HTR-8/SVneo (cell line): ENCODE measurements at places on chromosomes 1 and 21.

GRCh38 chr1:84995484-84996334 lies 1.2 kb downstream of the MCOLN2 start:
- no peak for DNase-seq

GRCh38 chr1:58813361-58813760 lies 29.5 kb upstream of the JUN start:
- no peak for DNase-seq

DNA sequence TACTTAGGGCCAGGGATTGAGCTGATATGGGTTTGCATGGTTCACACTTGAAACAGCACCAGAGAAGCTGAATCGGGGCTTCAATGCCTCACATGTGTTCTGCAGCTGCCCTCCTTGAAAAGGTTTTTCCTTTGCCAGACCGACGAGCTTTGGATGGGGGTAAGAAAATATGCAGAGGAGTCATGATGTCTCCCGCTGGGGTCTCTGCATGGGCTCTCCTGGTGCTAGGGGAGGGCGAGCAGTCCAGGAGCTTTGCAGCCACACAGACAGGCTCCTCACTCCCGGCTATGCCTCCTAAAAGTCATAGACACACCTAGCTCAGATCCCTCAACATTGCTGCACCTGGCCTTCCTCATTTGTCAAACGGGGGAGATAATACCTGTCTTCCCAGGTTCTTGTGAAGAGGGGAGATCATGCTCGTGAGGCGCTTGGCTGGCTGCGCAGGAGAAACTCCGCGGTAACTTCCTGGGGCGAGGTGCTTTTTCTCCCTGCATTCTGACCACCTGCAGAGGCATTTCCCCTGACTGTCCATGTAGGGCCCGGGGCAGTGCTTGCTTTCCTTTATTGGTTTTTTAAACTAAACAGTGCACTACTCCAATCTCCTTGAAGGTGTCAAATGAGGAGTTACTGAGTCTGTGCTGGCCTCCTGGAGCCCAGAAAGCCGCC lies 112.4 kb downstream of the PLXNA2 start:
- DNase-seq, result no peak

DNA sequence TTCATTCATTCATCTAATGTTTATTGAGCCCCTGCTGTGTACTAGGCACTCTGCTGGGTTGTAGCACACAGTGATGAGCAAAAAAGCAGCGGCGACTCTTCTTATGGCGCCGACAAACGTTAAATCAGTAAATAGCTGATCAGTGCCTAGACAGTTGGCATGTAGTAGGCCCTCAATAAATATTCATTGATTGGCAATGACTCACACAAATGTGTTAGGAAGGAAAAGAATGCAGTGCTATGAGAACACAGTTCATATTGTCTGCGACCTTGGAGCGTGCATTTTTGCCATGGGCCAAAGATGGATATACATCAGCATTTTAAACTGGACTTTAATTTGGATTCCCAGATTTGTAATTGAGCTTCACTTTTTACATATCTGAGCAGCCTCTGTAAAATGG lies 52.0 kb downstream of the PRDM2 start:
- DNase-seq, result no peak

- DNase-seq, result no peak
These were observed 520 bp downstream of the TMEM201 start for GRCh38 chr1:9589144-9589718.

- no peak for DNase-seq
These were observed 38.0 kb downstream of the PTPN14 start for GRCh38 chr1:214513394-214513793.

DNA sequence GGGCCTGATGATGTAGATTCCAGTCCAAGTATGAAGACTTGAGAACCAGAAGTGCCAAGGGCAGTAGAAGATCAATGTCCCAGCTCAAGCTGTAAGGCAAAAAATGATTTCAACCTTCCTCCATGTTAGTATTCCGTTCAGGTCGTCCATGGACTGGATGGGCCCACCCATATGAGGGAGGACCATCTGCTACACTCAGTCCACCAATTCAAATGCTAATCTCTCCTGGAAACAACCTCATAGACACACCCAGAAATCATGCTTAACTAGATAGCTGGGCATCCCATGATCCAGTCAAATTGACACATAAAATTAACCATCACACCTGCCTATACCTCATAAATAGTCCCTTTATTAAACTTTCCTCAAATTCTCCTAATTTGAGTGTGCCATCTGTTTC lies 73.3 kb upstream of the NFASC start:
- no peak for DNase-seq

GRCh38 chr1:15714406-15715136 lies 21.5 kb upstream of the SLC25A34 start:
- DNase-seq, result no peak

- DNase-seq, result peak; percentile 78
These were observed 24.1 kb downstream of the CELA3A start for GRCh38 chr1:22025368-22026155.

- DNase-seq, result no peak
These were observed 71.3 kb upstream of the S1PR1 start for GRCh38 chr1:101165532-101165931.

DNA sequence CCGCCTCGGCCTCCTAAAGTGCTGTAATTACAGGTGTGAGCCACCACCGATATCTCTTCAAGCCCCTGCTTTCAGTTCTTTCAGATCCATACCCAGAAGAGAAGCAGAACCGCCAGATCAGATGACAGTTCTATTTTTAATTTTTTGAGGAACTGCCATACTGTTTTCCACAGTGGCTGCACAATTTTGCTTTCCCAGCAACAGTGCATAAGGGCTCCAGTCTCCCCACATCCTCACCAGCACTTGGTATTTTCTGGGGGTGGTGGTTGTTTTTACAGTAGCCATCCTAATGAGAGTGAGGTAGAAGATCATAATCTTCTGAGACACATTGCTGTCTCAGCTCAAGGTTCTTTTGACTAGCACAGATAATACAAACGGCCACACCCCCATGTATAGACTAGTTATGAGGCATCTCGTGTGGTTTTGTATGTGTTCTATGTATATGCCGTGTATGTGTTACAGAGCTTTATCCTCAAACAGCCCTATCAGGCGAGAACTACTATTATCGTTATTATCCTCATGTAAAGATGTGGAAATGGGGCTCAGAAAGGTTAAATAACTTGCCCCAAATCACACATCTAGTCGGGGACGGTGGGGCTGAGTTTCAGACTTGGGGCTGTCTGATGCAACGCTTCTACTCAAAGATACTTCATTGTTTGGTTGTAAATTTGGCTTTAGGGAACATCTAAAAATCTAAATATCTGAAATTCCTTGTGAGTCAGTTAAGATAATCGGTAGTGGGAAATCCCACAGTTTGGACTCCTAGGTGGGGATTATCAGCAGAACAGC lies 12.0 kb downstream of the FHAD1 start:
- DNase-seq, result no peak

GRCh38 chr1:213669964-213670691 lies 317.6 kb upstream of the PROX1 start:
- DNase-seq, result no peak

- DNase-seq, result no peak
These were observed 40.1 kb downstream of the TMEM200B start for GRCh38 chr1:29083317-29084195.

- no peak for DNase-seq
These were observed 127.1 kb upstream of the GADD45A start for GRCh38 chr1:67557696-67558448.

DNA sequence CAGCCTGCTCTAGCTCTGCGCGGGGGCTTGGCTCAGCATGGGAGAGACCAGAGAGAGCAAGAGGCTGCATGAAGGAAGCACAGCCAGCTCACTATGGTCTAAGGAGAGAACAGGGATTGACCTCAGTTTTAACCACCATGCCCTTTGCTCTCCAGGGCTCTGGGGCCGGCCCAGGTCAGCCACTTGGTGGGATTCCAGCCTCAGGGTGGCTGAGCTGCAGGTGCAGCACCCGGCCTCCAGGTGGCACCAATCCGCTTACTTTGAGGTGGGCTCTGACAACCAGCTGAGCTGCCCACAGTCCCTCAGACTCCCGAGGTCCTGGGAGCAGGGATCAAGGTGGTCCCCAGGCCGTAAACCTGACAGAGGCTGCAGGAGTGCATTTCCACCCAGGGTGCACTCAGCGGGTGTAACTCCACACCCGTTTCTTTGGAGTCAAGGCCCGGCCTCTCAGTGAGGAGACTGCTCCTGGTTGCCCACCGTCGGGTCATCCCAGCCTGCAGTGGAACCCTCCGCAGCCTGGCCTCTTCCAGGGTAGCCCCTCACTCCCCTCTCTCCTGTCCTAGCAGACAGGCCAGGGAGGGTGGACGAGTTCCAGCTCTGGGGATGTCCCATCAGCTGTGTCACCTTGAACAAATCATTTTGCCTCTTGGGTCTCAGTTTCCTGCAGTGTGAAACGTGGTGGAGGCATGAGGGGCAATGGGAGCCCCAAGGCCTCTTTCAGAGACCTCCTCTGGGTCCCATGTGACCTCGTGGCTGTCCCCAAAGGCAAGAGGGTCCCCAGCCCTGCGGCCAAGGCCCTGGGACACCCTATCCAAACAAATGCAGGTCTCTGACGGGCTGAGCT lies 607 bp upstream of the LGR6 start:
- DNase-seq, result peak; percentile 76

DNA sequence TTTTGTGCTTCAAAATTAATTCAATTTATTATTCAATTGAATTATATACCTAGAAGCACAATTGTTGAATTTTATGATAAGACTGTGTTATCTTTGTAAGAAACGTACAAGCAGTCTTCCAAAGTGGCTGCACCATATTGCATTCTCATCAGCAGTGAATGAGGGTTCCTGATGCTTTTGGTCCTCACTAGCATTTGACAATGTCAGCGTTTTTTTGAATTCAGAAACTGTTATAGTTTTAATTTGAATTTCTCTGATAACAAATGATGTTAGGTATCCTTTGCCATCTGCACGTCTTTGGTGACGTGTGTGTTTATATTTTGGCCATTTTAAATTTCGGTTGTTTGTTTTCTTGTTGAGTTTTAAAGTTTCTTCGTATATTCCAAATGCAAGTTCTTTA lies 553.0 kb upstream of the ZP4 start:
- DNase-seq, result no peak

DNA sequence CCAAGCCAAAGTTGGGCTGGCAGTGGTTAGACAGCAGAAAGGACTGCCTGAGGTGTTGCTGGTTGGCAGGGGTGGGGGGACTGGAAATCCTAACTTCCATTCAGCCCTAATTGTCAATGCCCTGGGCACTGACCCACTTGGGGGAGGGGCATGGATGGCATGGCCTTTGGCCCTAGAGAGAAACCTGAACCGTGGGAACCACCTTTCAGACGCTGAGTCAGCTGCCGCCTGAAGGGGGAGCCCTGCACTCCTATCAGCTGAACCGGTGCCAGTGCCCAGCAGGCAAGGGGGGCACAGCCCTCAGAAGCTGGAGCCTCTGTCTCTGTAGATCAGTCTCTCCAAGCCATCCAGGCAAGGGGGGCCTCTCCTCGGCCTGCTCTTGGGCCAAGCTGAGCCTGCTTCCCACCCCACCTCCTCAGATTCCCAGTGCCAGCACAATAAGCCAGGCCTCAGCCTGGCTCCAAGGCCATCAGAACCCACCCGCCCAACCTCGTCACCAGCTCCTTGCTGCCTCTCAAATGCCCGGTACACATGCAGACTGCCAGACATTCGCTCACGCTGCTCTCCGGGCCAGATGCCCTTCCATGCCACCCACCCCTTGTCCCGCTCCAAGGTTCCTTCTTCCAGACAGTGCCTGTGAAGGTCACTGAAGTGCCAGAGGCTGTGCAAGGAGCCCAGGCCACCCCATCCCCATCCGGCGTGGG lies 11.6 kb downstream of the TINAGL1 start:
- DNase-seq, result peak; percentile 76

DNA sequence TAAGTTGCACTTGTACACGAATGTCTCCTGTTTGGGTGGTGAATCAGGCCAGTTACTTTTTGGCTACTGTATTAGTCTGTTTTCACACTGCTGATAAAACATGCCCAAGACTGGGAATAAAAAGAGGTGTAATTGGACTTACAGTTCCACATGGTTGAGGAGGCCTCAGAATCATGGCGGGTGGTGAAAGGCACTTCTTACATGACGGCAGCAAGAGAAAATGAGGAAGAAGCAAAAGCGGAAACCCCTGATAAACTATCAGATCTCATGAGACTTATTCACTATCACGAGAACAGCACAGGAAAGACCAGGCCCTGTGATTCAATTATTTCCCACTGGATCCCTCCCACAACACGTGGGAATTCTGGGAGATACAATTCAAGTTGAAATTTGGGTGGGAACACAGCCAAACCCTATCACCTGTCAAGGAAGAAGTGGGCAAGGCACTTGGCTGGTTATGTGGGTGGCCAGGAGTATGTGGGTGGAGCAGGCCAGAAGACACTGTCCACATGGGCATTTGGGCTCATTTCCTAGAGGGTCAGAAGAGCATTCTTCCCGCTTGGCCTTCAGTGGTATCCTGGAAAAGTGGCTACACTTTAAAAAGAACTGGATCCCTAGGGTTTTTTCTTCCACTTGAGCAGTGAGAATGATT lies 228.8 kb downstream of the HHAT start:
- DNase-seq, result no peak

DNA sequence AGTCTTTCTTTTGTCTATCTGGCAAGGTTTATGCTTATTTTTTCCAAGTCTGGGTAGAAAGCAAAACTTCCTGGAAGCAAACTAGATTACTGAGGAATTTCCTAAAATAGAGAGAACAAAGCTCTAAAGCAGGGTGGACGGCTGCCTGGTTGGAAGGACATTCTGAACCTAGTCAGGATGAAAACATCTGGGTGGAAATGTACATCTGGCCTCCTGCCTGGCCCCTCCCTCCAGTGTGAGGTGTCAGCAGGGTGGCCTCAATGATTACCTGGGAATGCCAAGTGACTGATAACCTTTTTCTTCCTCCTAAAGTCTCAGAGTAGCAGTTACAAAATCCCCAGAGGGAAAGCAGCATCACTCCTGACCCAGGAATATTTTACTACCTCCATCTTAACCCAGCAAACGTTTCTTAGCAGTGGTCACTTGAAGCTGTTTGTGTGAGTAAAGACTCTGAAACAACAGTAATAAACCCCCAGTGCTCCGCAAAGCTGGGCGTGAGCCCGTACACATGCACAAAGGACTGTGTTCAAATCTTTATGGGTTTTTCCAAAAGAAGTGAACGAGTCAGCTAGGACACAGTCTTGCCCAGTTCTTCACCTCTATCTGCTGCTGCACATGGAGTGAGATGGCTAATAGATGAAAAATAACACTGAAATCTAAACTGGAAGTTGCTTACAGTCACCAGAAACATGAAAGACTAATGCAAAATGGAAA lies 18.9 kb downstream of the ANGPTL7 start:
- DNase-seq, result no peak

GRCh38 chr1:200033511-200034261 lies 6.2 kb downstream of the NR5A2 start:
- DNase-seq, result no peak

- DNase-seq, result no peak
These were observed 613.8 kb downstream of the KIF26B start for GRCh38 chr1:245768596-245768995.

GRCh38 chr1:39261712-39262221 lies 57.3 kb downstream of the MACF1 start:
- DNase-seq, result no peak
